CD8-positive, alpha-beta memory T cell (primary cell): ENCODE measurements at places on chromosomes 6 and 20. TPM values are rescaled to one million over a fixed set of nuclear protein-coding genes. Genes with fewer than 3 reads are reported as not detected.

- no peak overlapping the region for H3K4me3 ChIP-seq
- H3K27me3 ChIP-seq, result no peaks in the 10 kb centered on the region
- H3K4me1 ChIP-seq, result no peaks in the 10 kb centered on the region
- no peak for DNase-seq
- H3K27ac ChIP-seq, result no peak overlapping the region
Measured at GRCh38 chr6:44667226-44667625, 279.7 kb downstream of the CDC5L start.

Gene FAM83B
- total RNA-seq, result not detected

Gene ROS1
- total RNA-seq, result not detected

DNA sequence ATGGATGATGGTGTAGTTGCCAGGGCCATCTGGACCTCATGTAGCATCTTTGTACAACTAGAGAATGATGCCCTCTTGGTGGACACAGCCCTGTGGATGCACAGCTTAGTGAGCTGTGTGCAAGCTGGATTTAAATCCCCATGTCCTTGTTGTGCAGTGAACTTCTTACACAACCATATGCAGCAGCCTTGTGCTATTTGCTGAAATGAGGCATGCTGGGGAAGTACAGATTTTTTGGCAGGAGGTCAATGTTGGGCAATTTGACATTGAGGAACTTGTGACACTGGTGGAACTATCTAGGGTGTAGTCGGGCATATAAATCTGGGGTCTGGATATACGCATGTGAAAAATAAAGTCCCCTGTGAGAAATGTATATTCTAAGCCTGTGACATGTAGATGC lies 5.8 kb upstream of the CDC5L start:
- H3K27me3 ChIP-seq, result no peaks in the 10 kb centered on the region
- no peak overlapping the region for H3K27ac ChIP-seq
- H3K36me3 ChIP-seq, result no peaks in the 10 kb centered on the region

DNA sequence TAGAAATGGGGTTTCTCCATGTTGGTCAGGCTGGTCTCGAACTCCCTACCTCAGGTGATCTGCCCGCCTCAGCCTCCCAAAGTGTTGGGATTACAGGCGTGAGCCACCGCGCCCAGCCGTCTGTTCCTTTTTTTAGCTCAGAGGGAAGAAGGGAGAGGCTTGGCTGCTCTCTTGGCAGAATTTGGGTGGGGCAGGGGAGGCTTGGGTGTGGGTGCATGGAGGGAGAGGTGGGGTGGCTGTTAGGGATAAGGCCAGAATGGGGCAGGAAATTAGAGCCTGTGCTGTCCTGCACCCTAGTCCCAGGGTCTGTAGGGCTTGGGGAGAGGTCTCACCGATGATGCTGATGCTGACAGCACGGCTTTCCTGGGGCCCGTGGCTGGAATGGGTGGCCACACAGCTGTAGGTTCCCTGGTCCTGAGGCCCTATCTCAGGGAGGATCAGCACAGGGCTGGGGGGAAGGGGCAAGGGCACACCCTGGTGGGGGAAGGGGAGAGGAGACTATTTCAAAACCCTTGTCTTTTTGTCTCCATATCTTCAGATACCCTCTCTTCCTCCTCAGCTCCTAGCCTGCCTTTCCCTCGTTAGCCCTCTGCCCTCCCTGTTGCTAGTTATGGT lies 2.0 kb downstream of the AGER start:
- H3K27ac ChIP-seq, result peak overlapping the region; percentile 20
- H3K4me3 ChIP-seq, result no peak overlapping the region
- DNase-seq, result no peak
- H3K4me1 ChIP-seq, result peaks cover 41% of the 10 kb centered on the region

Gene HLA-DOA
- 6.9 TPM for total RNA-seq

DNA sequence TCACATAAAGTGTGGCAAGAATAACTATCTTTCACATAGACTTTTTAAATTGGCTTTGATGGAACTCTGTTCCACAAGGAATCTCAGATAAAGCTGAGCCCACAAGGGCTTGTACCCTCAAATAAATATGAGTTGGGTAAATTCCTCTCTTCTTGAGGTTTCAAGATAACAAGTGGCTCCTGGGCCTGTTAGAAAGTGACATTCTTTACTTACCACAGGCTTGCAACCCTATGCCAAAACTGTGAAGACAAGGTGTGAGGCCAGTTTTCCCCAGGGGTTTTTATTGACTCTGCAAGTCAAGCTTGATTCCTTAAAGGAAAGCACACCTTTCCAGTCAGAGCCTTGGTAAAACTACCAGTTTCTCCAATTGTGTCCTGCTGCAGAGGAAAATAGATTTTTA lies 664.8 kb upstream of the GJE1 start:
- peaks cover 5% of the 10 kb centered on the region for H3K4me1 ChIP-seq
- no peak overlapping the region for H3K4me3 ChIP-seq
- no peak for DNase-seq
- no peaks in the 10 kb centered on the region for H3K27me3 ChIP-seq

GRCh38 chr20:34185766-34186620 lies 55.2 kb upstream of the ASIP start:
- no peak overlapping the region for H3K4me3 ChIP-seq
- DNase-seq, result no peak
- H3K4me1 ChIP-seq, result no peaks in the 10 kb centered on the region
- H3K27ac ChIP-seq, result no peak overlapping the region
- no peaks in the 10 kb centered on the region for H3K27me3 ChIP-seq

Gene C20orf144
- 0.24 TPM for total RNA-seq

- no peak overlapping the region for H3K27ac ChIP-seq
- H3K27me3 ChIP-seq, result no peaks in the 10 kb centered on the region
- no peak overlapping the region for H3K4me3 ChIP-seq
- DNase-seq, result no peak
- no peaks in the 10 kb centered on the region for H3K36me3 ChIP-seq
- H3K4me1 ChIP-seq, result no peaks in the 10 kb centered on the region
Measured at GRCh38 chr20:23144856-23145255, 58.7 kb upstream of the CD93 start.

Gene CST4
- not detected for total RNA-seq

Gene SLC26A8
- not detected for total RNA-seq

Gene TUBB1
- not detected for total RNA-seq

DNA sequence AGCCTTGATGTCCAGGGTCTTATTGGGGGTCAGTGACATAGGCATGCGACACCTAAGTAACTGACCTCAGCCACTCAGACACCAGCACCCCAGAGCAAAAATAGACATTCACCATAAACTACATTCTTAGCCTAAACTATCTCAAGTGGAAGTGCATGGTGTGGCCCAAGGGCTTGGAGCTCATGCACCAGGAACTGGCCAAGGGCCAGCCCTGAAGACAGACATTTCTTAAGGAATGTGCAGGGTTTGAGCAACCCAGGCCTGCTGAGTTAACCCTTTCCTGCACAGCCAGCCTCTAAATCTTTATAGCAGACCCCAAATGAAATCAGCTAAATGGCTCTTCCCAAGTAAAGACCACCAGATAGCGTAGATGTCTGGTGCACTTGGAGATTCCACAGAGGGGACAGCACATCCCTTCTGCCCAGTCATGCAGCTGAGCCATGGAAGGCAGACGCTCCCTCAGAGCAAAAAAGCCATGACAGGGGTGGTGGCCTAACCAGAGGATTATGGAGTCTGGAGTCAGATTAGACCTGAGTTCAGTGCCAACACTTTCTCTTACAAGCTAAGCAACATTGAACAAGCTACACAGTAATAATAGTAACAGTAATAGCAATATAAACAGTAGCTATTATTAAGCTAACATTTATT lies 222.6 kb downstream of the ZMYND8 start:
- peaks cover 3% of the 10 kb centered on the region for H3K27me3 ChIP-seq
- no peaks in the 10 kb centered on the region for H3K4me1 ChIP-seq
- no peak for DNase-seq
- no peaks in the 10 kb centered on the region for H3K36me3 ChIP-seq

DNA sequence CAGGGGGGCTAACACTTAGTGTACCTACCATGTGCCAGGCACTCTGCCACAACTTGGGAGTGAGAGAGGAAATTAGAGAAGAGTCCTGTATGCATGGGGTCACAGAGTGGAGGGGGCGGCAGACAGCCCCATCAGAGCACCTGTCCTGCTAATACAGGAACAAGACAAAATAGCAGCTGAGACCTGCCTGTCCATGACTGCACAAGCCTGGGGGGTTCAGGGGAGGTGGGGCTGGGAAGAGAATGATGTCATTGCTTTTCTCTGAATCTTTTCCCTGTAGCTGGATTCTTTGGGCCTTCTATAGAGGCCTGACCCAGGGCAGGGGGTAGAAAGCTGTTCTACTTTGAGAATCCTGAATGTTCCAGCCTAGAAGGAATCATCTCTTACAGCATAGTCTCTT lies 37.4 kb downstream of the FOXP4 start:
- H3K4me3 ChIP-seq, result no peak overlapping the region
- H3K4me1 ChIP-seq, result no peaks in the 10 kb centered on the region
- no peak overlapping the region for H3K27ac ChIP-seq
- H3K36me3 ChIP-seq, result no peaks in the 10 kb centered on the region
- no peak for DNase-seq
- no peaks in the 10 kb centered on the region for H3K27me3 ChIP-seq
